ENCODE measurements at places on chromosomes 5 and 9. TPM values are rescaled to one million over a fixed set of nuclear protein-coding genes. Genes with fewer than 3 reads are reported as not detected.

Gene RLN2
- total RNA-seq = 0.90 TPM

Gene CATSPER3
- under 0.01 TPM for total RNA-seq

Gene SERF1A
- total RNA-seq = 0.53 TPM

Gene ELL2
- total RNA-seq = 76.3 TPM

Gene SLC34A3
- not detected for total RNA-seq

Gene BHMT2
- total RNA-seq = not detected

Gene ASS1
- total RNA-seq = 396 TPM

Gene CHSY3
- under 0.01 TPM for total RNA-seq

Gene CREB3
- total RNA-seq = 57.9 TPM

Gene CNTRL
- 5.0 TPM for total RNA-seq

Gene SLIT3
- total RNA-seq = 1.7 TPM

Gene SLC36A2
- not detected for total RNA-seq

Gene SIGMAR1
- total RNA-seq = 74.8 TPM

Gene DNAI1
- not detected for total RNA-seq

Gene PCDHB15
- total RNA-seq = under 0.01 TPM

Gene SPATA31A6
- not detected for total RNA-seq

Gene FOXD4L5
- total RNA-seq = 0.13 TPM

Gene FBP2
- not detected for total RNA-seq

Gene SLC26A2
- total RNA-seq = 1.8 TPM

Gene GLRA1
- total RNA-seq = not detected

Gene ASPN
- not detected for total RNA-seq

Gene PPP2R2B
- total RNA-seq = under 0.01 TPM

Gene CTXN3
- not detected for total RNA-seq

Gene TMEM232
- 0.79 TPM for total RNA-seq

Gene PARP8
- 14.5 TPM for total RNA-seq

Gene SIT1
- not detected for total RNA-seq

Gene MOB3B
- 0.38 TPM for total RNA-seq

Gene SNCAIP
- total RNA-seq = not detected

Gene BTNL8
- not detected for total RNA-seq

Gene TBC1D9B
- 45.2 TPM for total RNA-seq

Gene SH3TC2
- 4.0 TPM for total RNA-seq

Gene GABRP
- 1.2 TPM for total RNA-seq

Gene MCCC2
- total RNA-seq = 19.3 TPM

Gene RGS3
- total RNA-seq = 36.2 TPM

Gene HRH2
- not detected for total RNA-seq

Gene FOXD4
- 0.26 TPM for total RNA-seq

Gene NR2F1
- total RNA-seq = 1.6 TPM

Gene PCDHGB2
- 0.26 TPM for total RNA-seq

Gene GRM6
- not detected for total RNA-seq
